NCI-H1105 (cell line): ENCODE measurements at places on chromosomes 16 and 17.

DNA sequence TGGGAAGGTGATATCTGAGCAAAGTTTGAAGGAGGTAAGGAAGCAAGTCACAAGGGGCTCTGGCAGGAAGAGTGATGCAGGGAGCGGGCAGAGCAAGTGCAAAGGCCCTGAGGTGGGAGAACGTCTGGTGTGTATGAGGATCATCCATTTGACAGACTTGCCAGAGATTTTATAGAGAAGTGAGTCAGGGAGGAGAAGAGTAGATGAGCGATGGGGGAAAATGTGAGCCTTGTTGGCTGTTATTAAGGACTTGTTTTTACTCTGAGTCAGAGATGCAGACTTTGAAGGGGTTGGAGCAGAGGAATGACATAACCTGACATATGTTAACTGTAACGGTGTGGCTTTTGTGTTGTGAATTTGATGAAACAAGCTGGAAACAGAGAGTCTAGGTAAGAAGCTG lies 3.5 kb upstream of the CLEC10A start:
- no peak for DNase-seq

- DNase-seq: no peak
Observed at GRCh38 chr16:50185005-50185505, 31.9 kb downstream of the TENT4B start.

DNA sequence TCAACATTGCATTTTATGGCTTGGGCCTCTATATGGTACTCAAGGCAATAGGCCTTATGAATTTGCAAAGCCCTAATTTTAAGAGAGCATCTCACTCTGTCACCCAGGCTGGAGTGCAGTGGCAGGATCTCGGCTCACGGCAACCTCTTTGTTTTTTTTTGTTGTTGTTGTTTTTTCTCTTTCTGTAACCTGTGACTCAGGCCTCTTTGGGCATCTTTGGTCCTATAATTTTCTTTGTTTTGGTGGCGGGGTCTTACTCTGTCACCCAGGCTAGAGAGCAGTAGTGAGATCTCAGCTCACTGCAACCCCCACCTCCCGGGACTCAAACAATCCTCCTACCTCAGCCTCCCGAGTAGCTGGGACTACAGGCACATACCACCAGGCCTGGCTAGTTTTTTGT lies 21.8 kb upstream of the HERPUD1 start:
- DNase-seq: no peak

DNA sequence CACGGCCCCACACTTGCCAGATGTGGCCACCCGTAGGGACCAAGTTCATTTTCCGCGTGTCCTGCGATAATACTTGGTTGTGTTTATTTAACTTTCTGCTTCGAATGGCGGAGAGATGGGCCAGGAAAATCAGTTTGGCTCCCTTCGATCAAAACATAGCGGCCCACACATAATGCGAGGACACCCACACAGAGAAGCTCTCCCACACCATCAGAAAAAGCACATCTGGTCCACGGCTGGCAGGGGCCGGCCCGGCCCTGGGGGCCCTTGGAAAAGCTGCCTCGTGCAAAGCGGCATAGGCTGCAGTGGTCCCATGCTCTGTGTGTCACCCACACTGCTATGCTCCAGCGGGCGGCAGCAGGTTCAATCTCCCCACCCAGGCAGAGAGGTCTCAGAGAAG lies 46.9 kb downstream of the ZNF423 start:
- DNase-seq: no peak

GRCh38 chr17:40499551-40500189 lies 1.8 kb downstream of the TNS4 start:
- DNase-seq: peak; percentile 22

- DNase-seq: no peak
Observed at GRCh38 chr16:31351942-31352325, 3.0 kb upstream of the ITGAX start.

GRCh38 chr17:12536021-12536420 lies 129.7 kb upstream of the MYOCD start:
- DNase-seq: no peak

DNA sequence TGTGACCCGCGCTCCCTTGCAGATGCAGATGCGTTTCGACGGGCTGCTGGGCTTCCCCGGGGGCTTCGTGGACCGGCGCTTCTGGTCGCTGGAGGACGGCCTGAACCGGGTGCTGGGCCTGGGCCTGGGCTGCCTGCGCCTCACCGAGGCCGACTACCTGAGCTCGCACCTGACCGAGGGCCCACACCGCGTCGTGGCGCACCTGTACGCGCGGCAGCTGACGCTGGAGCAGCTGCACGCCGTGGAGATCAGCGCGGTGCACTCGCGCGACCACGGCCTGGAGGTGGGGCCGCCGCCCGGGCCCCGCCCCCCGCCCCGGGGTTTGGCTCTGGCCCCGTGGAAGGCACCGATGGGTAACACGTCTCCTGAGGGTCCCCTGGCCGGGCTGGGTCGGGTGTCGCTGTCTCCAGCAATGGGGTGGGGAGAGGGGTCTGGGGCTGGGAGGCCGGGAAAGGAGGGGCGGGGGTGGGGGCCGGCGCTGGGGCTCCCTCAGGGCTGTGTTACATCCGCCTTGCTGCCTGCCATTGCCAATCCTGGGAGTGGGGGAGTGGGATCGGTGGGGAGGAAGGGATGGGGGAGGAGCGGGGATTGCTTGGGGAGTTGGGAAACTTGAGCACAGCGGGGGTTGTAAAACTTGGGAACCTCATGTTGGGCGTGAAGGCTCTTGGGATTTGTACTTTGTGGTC lies 737 bp downstream of the NUDT16L1 start:
- DNase-seq: peak; percentile 2

DNA sequence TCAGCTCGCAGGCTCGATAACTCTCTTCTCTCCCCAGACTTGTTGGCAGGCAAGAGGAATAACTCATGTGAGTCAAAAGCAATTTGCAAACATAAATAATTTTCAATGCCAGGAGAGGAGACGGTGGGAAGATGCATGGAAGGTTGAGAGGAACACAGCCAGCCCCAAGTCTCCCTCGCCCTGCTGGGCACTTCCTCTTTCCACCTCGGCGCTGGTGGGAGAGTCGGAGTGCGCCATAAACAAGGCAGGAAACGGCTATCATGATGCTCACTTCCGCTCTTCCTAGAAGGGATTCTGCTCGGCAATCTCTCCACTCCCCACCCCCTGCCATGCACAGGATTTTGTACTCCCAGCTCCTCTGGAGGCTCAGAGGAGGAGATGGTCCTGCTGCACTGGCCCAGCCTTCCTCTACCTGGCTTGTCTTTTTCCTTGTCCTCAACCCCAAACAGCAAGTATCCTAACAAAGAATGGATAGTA lies 13.0 kb downstream of the CBX4 start:
- no peak for DNase-seq

- no peak for DNase-seq
Observed at GRCh38 chr16:59740858-59741257, 1006.7 kb upstream of the GOT2 start.

- no peak for DNase-seq
Observed at GRCh38 chr16:55126456-55126855, 195.8 kb downstream of the IRX5 start.

- DNase-seq: no peak
Observed at GRCh38 chr17:51921500-51921899, 237.0 kb downstream of the CA10 start.

- no peak for DNase-seq
Observed at GRCh38 chr16:12160815-12161550, 184.4 kb downstream of the SNX29 start.

DNA sequence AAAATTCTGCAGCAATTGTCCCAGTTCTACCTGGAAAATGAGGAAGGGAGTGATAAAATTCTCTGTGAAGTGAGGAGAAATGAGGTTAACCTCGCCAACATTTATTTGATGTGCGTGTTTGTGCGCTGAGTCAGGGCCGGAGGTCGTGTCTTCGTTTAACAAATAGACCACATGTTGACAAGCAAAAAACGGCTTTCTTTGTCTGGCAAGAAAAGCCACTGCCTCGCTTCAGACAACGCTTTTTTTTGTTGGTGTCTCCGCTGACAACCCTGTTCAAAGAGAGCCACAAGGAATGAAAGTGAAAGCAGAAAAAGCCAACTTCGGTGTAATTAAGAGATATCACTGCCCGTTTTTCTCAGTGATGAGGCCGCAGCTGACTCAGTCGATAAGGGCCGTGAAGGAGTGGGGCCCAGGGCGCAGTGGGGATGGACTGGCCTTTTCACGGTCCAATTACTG lies 510.6 kb downstream of the CDH13 start:
- DNase-seq: no peak

GRCh38 chr17:82505296-82505695 lies 14.2 kb upstream of the FOXK2 start:
- DNase-seq: no peak

DNA sequence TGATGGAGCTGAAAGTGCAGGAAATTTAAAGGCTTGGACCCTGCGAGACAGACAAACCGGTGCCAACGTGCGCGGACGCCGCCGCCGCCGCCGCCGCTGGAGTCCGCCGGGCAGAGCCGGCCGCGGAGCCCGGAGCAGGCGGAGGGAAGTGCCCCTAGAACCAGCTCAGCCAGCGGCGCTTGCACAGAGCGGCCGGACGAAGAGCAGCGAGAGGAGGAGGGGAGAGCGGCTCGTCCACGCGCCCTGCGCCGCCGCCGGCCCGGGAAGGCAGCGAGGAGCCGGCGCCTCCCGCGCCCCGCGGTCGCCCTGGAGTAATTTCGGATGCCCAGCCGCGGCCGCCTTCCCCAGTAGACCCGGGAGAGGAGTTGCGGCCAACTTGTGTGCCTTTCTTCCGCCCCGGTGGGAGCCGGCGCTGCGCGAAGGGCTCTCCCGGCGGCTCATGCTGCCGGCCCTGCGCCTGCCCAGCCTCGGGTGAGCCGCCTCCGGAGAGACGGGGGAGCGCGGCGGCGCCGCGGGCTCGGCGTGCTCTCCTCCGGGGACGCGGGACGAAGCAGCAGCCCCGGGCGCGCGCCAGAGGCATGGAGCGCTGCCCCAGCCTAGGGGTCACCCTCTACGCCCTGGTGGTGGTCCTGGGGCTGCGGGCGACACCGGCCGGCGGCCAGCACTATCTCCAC lies at the start of gene NOG:
Gene NOG (plus strand): TSS at position 54 of the 674 bp plus-strand sequence. CDS start 525 bp downstream, at position 579.
- peak; percentile 50 for DNase-seq

DNA sequence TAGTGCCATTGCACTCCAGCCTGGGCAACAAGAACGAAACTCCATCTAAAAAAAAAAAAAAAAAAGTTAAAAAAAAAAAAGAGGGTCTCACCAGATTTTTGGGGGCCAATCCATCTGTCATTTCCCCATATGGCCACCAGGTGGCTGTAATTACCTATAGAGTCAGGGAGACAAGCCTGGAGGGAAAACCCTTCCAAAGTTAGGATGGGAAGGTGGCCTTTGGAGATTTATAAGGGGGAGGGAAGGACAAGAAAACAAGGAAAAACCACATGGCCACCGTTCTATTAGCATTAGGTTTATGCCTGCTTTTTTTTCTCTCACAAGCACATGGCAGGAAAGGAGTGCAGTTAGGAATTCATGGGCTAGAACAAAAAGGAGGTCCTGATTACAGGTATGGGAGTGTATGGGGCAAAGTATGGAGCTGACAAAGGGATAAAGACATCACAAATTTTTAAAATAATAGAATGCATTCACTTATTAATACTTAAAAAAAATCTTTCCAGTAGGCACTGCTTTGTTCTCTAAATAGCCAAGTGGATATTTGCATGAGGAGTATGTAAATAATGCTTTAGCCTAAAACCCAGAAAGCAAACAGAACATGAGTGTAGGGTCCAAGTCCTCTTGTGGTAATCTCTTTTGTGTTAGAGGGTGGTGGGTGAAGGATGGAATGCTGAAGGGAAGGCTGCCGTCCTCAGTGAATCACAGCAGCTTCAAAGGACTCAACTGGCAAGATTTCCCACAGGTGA lies 5.1 kb downstream of the CYB5D1 start:
- DNase-seq: peak; percentile 71

GRCh38 chr17:14072881-14073280 lies 3.6 kb downstream of the COX10 start:
- no peak for DNase-seq

GRCh38 chr16:46882940-46883307 lies 1.2 kb upstream of the GPT2 start:
- no peak for DNase-seq

- no peak for DNase-seq
Observed at GRCh38 chr17:65279456-65279855, 142.3 kb downstream of the RGS9 start.

DNA sequence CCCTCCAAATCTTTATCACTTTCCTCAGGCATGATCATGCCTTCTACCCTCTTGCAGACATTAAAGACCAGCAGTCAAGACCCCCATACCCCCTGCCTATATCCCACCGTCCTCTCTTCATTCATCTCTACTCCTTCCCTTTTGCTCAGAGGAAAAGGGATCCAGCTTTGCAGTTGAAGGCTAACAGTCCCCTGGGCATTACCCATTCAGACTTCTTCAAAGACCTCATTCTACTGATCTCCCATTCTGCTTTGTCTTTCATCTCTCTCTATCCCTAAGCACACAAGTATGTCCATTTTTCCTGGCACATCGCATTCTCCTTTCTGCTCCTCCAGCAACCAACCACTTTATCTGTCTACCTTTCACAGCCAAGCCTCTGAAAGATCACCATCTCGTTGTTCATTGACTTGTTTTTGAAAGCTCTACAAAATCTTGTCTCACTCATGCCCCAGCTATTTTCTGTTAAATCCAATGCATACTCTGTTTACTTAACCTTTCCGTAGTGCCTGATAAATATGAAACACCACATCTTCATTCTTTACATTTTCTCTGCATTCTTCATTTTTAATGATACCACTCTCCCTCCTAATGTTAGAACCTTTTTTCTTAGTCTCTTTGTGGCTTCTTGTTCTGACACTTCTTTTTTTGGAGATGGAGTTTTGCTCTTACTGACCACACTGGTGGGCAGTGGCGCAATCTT lies 14.1 kb upstream of the LCMT1 start:
- no peak for DNase-seq
